ENCODE measurements at places on chromosomes 3 and 15. TPM values are rescaled to one million over a fixed set of nuclear protein-coding genes. Genes with fewer than 3 reads are reported as not detected.

DNA sequence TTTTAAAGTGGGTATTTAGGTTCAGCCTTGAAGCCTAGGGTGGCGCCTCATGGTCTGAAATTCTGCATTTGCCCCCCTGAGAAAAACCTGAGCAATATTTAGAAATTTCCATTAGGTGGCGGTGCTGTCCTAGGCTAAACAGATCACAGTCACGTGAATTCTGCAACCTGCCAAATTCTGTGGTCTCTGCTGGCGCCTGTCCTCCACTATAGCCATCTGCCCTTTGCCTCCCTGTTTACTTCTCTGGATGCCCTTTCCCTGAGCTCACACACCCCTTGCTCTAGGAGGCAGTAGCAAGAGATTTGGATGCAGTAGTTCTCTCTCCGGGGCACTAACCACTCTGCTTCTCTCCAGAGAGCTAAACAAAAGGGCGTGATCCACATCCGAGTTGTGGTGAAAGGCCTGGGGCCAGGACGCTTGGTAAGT lies 9.1 kb downstream of the MRPS11 start:
- DNase-seq = peak; percentile 52

GRCh38 chr3:138213398-138214085 lies 26.4 kb downstream of the ARMC8 start:
- no peak for DNase-seq

DNA sequence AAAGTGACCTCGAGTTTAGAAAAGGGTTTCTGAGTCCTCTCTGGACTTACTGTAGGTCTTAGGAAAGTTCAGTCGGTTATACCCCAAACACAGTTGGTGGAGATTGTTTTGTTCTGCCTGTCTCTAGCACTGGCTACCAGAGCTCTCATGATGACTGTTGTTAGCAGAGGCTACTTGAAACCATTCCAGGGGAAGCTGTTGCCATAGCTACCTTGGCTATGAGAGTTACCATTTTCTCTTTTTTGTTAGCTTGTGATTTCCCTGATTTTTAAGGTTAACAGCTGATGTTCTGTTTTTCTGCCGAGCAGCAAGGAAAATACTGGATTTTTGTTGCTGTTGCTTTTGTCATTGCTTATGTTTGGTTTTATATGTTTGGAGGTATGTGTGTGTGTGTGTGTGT lies 26.7 kb downstream of the ABHD2 start:
- peak; percentile 59 for DNase-seq

DNA sequence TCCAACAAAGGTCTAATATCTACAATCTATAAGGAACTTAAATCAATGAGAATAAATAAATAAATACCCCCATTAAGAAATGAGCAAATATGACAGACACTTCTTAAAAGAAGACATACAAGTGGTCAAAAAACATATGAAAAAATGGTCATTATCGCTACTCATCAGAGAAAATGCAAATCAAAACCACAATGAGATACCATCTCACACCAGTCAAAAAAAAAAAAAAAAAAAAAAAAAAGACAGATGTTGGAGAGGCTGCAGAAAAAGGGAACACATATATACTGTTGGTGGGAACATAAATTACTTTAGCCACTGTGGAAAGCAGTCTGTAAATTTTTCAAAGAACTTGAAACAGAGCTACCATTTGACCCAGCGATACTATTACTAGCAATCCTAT lies 31.6 kb upstream of the OR5H6 start:
- DNase-seq = no peak

- no peak for DNase-seq
Measured at GRCh38 chr15:39884351-39884750, 35.7 kb downstream of the GPR176 start.

- DNase-seq = no peak
Measured at GRCh38 chr3:143110371-143110770, 9.2 kb upstream of the CHST2 start.

DNA sequence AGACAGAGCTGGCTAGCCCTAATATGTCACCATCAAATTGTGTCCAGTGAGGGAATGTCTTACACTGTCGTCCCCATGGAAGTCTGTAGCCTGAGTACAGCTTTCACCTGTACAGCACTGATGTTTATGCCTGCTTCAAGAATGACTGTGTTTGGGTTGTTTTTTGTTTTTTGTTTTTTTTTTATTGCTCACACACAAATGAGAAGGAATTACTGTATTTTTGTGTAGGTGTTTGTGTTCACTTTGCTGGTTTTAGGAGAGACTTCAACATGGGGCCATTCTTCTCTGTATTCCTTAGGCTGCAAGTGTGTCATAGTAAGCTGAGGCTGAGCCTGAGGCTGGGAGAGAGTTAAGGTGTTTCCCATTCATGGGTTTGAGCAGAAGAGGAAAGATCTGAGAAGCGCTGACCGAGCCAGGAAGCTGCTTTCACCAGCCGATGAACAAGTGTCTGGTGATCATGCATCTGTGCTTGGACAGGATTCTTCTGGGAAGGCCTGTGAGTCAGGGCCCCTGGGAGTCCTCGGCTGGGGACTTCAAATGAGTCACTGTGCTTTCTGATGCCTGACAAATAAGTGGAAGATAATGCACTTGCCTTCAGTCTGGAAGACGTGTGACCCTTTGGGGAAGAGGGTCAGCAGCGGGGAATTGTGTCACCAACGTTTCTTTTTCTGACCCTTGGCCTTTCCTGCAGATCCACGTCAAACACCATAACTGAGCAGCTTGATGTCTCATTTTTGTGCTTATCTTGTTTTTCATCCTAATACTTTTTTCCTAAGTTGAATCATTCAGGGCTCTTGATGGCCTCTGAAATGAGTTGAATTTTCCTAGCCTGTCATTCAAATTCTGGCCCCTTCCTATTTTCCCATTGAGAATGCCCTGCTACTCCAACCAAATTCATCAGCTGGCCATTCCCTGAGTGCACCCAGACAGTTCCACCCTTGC lies 36.7 kb upstream of the ZBTB38 start:
- DNase-seq = peak; percentile 25

- no peak for DNase-seq
Measured at GRCh38 chr3:171206283-171206682, 179.8 kb upstream of the SLC2A2 start.

DNA sequence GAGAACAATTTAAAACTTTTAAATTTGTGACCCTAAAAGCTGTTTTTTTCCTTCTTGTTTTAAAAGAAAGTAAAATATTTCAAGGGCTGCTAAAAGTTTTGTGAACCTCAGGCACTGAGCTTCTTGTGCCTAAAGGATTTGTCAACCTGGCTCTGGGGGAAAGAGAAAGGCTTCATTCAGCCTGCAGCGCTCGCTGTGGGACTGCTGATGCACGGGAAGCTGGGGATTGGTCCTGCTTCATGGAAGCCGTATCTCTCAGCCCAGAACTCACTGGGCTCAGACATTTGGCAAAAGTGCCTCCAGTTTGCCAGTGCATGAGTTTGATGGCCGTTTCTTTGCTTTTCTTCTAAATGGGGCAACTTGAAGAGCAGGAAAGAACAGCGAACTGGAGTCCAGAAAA lies 30.8 kb downstream of the TPRG1 start:
- no peak for DNase-seq

DNA sequence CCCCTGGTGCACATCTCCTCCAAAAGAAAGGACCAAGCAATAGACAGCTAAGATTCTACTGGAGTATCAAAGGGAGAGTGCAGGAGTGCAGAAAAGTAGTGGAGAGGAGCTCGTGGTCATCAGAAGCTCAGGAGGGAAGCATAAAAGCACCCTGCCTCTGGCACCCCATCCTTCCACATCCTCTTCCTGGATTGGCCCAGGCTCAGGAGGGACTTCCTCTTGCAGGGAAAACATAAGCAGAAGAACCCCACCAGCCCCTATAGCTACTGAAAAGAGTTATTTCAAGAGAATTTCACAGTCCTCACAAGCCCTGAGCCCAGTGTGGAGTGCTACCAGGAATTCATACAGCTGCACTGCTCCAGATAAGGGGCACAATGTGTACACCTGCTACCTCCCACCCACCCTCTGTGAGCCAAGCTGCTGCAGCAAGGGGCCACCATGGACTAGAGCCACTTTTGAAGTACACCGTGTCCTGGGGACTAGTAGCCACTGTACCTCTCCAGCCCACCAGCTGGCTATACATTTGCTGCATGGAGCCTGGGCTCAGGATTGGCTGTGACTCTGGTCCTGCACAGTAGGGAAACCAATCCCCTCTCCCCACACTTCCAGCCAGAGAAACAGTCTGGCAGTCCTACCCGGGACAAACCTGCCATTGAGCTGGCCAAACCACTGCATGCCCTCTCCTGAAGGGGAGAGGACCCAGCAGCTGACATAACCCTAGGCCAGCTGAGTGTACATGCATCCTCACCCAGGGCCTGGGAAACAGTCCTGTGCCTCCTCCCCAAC lies 43.0 kb downstream of the CD200R1 start:
- DNase-seq = peak; percentile 34

- no peak for DNase-seq
Measured at GRCh38 chr3:71641674-71642073, 58.1 kb upstream of the FOXP1 start.

DNA sequence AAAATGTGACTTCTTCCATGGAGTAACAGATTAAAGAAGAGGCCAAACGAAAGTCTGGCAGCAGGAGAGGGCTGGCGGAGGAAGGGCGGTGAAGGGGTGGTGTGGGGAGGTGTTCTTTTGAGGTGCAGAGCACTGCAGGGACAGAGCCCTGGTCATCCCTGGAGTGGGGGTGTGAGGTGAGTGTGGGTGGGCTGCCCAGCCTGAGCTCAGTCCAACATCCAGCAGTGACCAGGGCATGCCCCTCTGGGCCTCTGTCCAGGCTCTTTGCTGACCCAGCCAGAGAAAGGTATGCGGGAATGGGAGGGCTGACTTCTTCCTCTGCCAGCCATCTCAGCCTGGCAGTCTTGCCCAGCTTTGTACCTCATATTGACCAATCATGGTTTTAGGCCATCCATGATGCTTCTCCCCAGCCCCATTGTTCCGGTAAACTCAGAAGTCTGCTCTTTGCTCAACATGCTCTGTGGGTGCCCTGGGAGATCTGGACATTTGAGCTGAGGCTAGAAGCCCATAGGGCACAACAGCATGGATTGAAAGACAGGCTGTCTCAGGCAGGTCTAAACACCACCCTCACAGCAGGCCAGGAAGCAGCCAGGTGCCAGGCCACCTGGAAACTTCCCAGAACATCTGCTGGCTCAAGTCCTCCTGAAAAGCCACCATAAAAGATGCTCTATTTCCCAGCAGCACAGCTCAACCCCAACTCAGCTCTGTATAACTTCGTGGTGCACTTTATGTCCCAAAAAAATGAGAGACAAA lies 25.9 kb upstream of the CXCR6 start:
- DNase-seq = no peak

DNA sequence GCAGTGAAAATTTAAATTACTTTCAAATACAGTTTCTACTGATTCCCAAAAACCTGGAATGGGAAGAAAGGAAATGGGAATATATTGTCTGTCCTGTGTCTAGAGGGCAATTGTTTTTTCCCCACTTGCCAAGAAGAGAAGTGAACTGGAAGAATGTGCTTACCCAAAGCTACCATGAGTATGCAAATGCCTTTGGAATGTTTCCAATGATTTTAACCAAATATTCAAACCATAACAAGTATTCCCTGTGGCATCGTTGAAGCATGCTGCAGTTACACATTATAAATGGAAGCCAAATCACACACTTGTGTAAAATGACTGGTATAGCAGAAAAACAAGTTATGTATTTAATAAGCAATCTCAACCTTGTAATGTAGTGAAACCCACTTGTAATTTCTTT lies 368.2 kb downstream of the GBE1 start:
- DNase-seq = no peak

- DNase-seq = peak; percentile 91
Measured at GRCh38 chr15:41948490-41948889, 23.9 kb downstream of the EHD4 start.

GRCh38 chr15:39918688-39919385 lies 1.2 kb downstream of the GPR176 start:
- DNase-seq = peak; percentile 22

DNA sequence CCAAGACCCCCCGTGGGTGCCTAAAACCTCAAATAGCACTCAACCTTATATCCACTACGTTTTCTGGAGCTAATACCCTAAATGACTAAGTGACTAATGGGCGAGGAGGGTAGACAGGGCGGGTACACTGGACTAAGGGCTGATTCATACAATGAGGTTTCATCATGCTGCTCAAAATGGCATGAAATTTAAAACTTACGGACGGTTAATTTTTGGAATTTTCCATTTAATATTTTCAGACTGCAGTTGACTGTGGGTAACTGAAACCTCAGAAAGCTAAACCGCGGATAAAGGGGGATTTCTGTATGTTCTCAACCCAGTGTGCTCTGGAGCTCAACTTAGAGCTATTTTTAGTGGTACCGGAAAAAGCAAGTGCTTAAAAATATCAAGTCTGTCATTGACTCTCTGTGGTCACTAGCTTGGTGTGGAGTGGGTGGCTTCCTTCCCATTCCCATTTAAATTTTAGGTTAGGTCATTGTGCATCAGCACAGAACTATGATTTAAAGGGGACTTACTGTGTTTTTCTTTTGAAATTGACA lies 72.9 kb downstream of the LRRC28 start:
- DNase-seq = peak; percentile 61

DNA sequence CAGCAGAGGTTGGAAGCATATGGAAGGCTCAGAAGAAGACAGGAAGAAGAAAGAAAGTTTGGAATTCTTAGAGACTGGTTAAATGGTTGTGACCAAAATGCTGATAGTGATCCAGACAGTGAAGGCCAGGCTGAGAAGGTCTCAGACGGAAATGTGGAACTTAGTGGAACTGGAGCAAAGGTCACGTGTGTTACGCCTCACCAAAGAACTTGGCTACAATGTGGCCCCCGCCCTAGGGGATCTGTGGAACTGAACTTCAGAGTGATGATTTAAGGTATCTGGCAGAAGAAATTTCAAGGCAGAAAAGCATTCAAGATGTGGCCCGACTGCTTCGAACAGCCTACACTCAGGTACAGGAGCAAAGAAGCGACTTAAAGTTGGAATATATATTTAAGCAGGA lies 83.1 kb downstream of the MYO5A start:
- DNase-seq = no peak

GRCh38 chr3:106176734-106177133 lies 307.9 kb upstream of the CBLB start:
- no peak for DNase-seq

GRCh38 chr15:52240166-52240565 lies 49.0 kb upstream of the GNB5 start:
- DNase-seq = no peak

DNA sequence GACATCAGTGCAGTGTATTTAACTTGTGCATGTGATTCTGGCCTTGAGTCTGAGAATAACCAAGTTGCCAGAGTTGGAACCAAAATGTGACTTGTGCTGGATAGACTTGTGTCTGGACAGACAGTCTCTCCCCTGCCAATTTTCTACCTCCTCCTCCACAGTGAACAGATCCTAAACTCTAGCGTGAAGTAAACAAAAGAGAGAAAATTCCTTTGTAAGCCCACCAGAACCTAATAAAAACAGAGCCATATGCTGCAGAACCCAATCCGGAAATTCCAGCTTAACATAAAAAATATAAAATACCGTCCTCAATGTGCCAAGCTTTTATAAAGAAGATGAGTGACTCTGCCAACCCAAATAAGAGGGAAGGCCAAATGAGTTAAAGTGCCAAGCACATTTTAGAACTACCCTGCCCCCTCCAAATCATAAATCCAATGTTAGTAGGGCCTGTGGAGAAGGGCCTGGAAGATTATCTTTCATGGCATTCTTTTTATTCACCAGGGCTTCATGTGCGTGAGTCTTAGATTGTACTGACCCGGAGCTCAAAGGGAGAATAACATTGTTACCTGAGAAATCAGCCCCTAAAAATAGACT lies 344.6 kb upstream of the PROK2 start:
- DNase-seq = peak; percentile 53

ELL3 gene
- total RNA-seq = 2.3 TPM

PFKFB4 gene
- total RNA-seq = 5.5 TPM

RPP25 gene
- total RNA-seq = 1.7 TPM

PDCD10 gene
- total RNA-seq = 37.1 TPM

TM4SF4 gene
- total RNA-seq = 0.09 TPM

FBXW12 gene
- total RNA-seq = 0.09 TPM

CATSPER2 gene
- 0.93 TPM for total RNA-seq

OR5K2 gene
- not detected for total RNA-seq

ISLR gene
- total RNA-seq = 82.3 TPM
